Calu3 (cell line): ENCODE measurements at places on chromosomes 2 and 18. TPM values are rescaled to one million over a fixed set of nuclear protein-coding genes. Genes with fewer than 3 reads are reported as not detected.

The HSBP1L1 gene
- 17.9 and 18.8 TPM in 2 replicates for total RNA-seq

The AGXT gene
- not detected in 2 replicates for total RNA-seq

The ATP8B1 gene
- 62.3 and 66.2 TPM in 2 replicates for total RNA-seq

The TOGARAM2 gene
- total RNA-seq: 0.47 and 0.85 TPM in 2 replicates

The IL1A gene
- 6.4 and 14.4 TPM in 2 replicates for total RNA-seq

The ST8SIA5 gene
- total RNA-seq: 0.02 TPM in 1 of 2 replicates, not detected in the other

DNA sequence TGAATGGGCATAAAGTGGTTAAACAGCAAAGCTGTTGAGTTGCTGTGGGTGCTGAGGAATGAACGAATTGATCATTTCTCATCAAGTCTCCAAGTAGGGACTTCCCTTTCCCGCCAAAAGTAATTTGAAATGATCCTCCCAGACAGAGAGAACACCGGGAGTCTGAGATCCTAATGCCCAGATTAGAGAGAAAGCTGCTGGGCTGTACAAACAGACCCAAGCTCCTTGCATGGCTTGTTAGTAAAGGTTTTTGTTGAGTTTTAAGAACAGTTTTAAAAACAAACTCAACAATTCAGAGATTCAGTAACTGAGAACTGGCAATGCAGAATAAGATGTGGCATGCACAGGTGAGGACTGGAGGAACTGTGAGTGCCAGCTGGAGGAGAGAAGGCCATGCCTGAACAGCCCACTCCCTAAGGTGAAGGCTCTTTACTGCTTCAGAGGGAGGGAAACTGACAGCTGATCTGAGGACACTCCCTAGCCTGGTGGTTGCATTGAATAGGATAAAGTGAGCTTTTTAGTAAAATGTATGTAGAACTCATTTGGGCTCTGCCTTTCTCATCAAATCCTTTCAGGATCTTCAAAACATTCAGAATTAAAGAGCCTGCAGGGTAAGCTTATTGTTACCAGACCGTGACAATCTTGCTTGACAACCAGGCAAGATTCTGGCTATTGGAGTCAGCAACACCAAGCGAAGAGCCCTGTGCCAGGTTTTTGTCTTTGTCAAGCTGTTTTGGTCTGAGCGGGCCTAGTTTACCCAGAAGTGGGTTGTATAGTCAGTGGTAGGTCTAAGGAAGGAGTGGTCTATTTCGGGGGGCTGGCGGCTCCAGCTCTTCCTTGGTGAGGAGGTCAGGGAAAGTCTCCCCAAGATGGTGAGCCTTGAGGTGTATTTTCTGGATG is 63.2 kb upstream of the IGFBP5 start:
- H3K27me3 ChIP-seq: peaks cover 40% of the 10 kb centered on the region
- H3K4me3 ChIP-seq: no peak overlapping the region
- no peaks in the 10 kb centered on the region for H3K4me1 ChIP-seq
- H3K27ac ChIP-seq: no peak overlapping the region
- H3K36me3 ChIP-seq: no peaks in the 10 kb centered on the region
- no peak for DNase-seq

GRCh38 chr2:212421556-212422334 is 116.9 kb downstream of the ERBB4 start:
- H3K36me3 ChIP-seq: no peaks in the 10 kb centered on the region
- no peaks in the 10 kb centered on the region for H3K4me1 ChIP-seq
- H3K27ac ChIP-seq: no peak overlapping the region

DNA sequence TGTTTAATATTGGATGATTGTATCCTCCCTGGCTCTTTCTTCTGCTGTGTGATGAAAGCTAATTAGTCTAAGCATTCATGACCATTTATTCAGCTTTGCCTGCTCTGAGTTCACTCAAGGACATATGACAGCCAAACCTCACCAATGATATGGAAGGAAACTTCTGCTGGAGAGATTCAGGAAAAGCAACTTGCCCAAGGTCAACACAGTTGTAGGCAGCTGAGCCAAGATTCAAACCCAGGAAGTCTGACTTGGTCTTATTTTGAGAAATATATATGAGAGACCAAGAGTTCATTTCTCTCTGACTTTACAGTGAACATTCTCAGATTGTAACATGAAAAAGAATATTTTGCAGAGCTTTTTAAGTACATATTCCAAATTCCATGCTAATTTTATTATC is 1588.5 kb upstream of the PIK3C3 start:
- DNase-seq: no peak
- H3K27me3 ChIP-seq: no peaks in the 10 kb centered on the region
- H3K4me1 ChIP-seq: peaks cover 1% of the 10 kb centered on the region
- H3K27ac ChIP-seq: no peak overlapping the region
- no peaks in the 10 kb centered on the region for H3K36me3 ChIP-seq

DNA sequence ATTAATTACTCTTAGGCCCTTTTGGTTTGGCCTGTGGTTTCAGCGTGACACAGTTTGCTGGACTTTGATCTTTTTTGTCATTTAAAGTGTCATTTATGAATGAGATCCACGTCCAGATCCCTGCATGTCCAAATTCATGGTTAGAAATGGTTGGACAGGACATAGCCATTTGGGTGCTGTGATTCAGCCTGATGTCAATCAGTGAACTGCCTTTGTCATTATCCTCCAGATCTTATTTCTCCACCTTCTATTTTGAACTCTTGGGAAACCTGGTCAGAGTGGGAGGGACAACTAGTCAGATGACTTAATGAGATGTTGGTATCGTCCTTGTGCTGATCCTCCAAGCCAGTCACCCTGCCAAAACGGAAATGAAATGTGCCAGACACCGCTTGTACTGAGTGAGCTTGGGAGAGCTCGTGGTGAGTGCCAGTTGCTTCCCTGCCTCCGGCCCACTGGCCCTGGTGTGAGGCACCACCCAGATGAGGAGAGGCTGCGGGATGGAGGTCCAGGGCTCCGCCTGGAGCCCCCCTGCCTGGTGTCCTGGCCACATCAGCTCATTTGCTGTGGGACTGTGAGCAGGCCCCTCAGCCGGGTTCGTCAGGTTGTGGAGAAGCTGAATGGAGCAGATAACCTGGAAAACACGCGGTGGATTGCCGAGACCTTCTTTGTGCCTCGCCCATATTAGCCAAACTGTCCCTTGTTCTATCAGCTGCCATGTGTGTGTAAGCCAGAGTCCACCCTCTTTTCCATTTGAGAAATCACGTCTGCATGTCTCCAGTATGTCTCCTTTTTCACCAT is 70.1 kb downstream of the DGKD start:
- H3K27me3 ChIP-seq: no peaks in the 10 kb centered on the region
- no peak for DNase-seq
- peak overlapping the region; percentile 84 for H3K27ac ChIP-seq
- H3K4me3 ChIP-seq: no peak overlapping the region
- H3K4me1 ChIP-seq: peaks cover 53% of the 10 kb centered on the region

DNA sequence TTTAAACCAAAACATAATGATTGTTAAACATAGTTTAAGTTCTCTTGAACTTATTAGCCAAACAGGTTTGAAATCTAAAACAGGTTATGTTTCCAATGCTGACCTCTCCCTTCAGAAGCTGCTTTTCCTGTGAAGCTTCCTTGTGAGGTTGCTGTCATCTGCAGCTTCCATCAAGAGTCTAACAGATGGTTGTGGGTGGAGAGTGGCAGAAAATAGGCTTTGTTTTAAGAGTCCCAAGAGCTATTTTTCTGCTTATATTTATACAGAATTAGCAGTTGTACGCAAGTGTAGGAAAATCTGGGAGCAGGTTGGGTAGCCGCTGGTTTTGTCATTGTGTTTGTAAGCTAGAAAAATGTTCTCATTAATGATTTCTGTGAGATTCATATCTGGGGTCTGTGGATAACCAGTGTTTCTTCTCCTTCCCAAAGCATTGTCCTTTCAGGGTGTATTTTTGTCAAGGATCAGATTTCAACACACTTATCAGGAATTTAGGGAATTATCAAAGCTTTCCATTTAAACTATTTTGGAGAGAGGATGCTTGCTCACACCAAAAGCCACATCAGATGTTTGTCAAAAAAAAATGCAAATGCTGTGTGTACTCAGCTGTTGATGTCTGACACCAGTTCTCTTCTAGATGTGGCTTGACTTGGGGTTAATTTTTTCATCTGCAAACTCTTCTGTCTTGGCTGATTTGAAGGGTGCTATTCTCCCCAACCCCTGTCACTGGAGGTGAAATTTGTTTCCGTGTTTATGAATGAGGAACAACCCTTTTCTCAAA is 78.1 kb upstream of the KIF5C start:
- H3K4me1 ChIP-seq: peaks cover 2% of the 10 kb centered on the region
- no peak for DNase-seq
- H3K4me3 ChIP-seq: no peak overlapping the region
- no peaks in the 10 kb centered on the region for H3K27me3 ChIP-seq

- H3K36me3 ChIP-seq: no peaks in the 10 kb centered on the region
- H3K4me3 ChIP-seq: no peak overlapping the region
- no peaks in the 10 kb centered on the region for H3K4me1 ChIP-seq
- H3K27me3 ChIP-seq: no peaks in the 10 kb centered on the region
- DNase-seq: no peak
Observed at GRCh38 chr2:177675350-177675821, 282.8 kb downstream of the AGPS start.

DNA sequence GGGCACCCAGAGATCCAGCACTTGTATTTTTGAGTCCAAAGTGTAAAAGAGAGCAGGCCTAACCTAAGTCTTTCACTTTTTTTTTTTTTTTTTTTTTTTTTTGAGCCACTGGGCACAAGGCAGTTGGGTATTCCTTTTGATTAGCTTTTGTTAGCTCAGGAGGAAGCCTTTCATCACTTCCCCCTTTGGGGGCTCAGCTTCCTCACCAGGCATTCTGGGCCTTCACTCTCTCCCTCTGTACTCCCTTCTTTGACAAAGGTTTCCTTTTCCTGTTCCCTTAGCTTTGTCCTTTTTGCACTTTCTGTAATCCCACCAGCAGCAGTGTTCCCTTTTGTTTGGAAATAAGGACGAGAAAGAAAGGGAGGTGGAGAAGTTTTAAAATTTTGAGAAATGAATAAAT is 88.2 kb downstream of the PKP4 start:
- no peak overlapping the region for H3K27ac ChIP-seq
- H3K27me3 ChIP-seq: no peaks in the 10 kb centered on the region
- H3K4me1 ChIP-seq: peaks cover 11% of the 10 kb centered on the region
- peaks cover 20% of the 10 kb centered on the region for H3K36me3 ChIP-seq
- DNase-seq: no peak
- no peak overlapping the region for H3K4me3 ChIP-seq

GRCh38 chr18:35361570-35362321 is 15.4 kb downstream of the ZNF396 start:
- no peak for DNase-seq
- no peaks in the 10 kb centered on the region for H3K4me1 ChIP-seq
- no peak overlapping the region for H3K4me3 ChIP-seq
- H3K36me3 ChIP-seq: no peaks in the 10 kb centered on the region
- no peak overlapping the region for H3K27ac ChIP-seq

GRCh38 chr18:48173557-48173956 is 235.6 kb downstream of the ZBTB7C start:
- DNase-seq: no peak
- H3K36me3 ChIP-seq: no peaks in the 10 kb centered on the region
- H3K4me3 ChIP-seq: no peak overlapping the region
- no peaks in the 10 kb centered on the region for H3K4me1 ChIP-seq

GRCh38 chr18:58320907-58321561 is 277.0 kb downstream of the NEDD4L start:
- peaks cover 31% of the 10 kb centered on the region for H3K36me3 ChIP-seq
- no peak for DNase-seq
- H3K27ac ChIP-seq: no peak overlapping the region
- H3K4me3 ChIP-seq: no peak overlapping the region
- peaks cover 43% of the 10 kb centered on the region for H3K4me1 ChIP-seq
- no peaks in the 10 kb centered on the region for H3K27me3 ChIP-seq

DNA sequence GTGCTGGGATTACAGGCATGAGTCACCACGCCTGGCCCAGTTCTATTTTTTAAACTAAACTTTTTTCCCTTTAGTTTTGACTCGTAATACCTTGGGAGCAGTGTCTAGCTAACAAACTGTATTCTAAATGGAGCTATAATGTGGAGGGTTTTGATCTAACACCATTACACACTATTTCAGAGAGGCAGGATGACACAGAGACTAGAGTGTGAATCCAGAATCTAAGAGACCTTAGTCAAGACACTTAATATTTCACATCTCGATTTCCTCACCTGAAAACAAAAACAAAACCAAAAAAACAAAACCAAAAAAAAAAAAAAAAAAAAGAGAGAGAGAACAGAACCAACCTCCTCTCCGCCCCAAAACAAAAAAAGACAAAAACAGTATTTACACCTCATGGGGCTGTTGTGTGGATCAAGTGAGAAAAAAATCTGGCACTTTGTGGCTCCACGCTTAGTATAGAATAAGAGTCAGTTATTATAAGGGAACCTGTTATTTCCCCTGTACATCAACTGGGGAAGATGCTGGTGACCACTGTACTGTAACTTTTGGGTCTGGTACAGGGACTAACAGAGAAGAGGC is 31.3 kb downstream of the DARS1 start:
- H3K4me3 ChIP-seq: no peak overlapping the region
- H3K36me3 ChIP-seq: no peaks in the 10 kb centered on the region
- H3K4me1 ChIP-seq: peaks cover 17% of the 10 kb centered on the region
- H3K27me3 ChIP-seq: no peaks in the 10 kb centered on the region
- no peak overlapping the region for H3K27ac ChIP-seq

GRCh38 chr2:178477443-178478129 is 814 bp downstream of the FKBP7 start:
- no peak for DNase-seq
- H3K4me1 ChIP-seq: peaks cover 17% of the 10 kb centered on the region
- H3K4me3 ChIP-seq: peak overlapping the region; percentile 94
- peak overlapping the region; percentile 89 for H3K27ac ChIP-seq

DNA sequence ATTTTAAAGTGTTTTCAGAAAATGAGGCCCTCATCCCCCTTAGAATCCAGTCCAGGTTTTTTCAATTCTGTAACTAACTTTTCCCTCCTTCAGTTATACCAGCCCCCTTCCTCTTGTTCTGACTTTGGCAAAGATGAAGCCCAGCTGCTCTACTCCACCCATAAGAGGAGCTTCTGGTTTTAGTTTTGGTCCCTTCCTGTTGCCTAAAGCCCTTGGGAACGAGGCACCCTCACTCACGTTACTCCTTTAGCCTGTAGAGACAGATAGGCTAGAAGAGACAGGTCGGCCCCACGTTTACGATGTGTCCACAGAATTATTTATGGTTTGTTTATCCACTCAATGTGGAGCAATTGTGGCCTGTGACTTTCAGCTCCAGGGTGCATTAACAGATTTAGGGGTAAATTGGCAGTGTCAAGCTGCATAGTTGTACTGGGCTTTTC is 454.2 kb upstream of the TNP1 start:
- H3K4me3 ChIP-seq: no peak overlapping the region
- H3K27me3 ChIP-seq: no peaks in the 10 kb centered on the region
- peaks cover 30% of the 10 kb centered on the region for H3K4me1 ChIP-seq
- peak overlapping the region; percentile 22 for H3K27ac ChIP-seq
- peaks cover 5% of the 10 kb centered on the region for H3K36me3 ChIP-seq

DNA sequence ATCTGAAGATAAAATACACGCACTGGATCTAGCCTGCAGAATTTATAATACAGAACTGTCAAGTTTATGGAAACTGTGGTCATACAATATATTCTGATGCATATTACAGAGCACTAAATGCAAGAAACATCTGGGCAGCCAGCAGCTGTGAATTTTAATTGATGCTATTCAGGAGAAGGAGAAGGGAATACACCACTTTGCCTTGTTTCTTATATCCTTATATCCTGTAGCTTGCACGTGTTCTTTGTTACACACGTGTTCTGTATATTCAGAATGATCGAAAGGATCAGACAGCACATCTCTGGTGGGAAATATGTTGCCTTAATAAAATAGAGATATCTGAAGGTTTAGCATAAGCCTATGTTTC is 335.8 kb downstream of the AGPS start:
- no peak for DNase-seq
- H3K36me3 ChIP-seq: no peaks in the 10 kb centered on the region
- no peak overlapping the region for H3K27ac ChIP-seq

- no peak overlapping the region for H3K4me3 ChIP-seq
- H3K27ac ChIP-seq: no peak overlapping the region
- H3K4me1 ChIP-seq: no peaks in the 10 kb centered on the region
- peaks cover 5% of the 10 kb centered on the region for H3K36me3 ChIP-seq
- DNase-seq: peak; percentile 71
Observed at GRCh38 chr2:103789381-103790095, 1027.7 kb downstream of the TMEM182 start.
